ENCODE measurements at places on chromosomes 6 and 20.

DNA sequence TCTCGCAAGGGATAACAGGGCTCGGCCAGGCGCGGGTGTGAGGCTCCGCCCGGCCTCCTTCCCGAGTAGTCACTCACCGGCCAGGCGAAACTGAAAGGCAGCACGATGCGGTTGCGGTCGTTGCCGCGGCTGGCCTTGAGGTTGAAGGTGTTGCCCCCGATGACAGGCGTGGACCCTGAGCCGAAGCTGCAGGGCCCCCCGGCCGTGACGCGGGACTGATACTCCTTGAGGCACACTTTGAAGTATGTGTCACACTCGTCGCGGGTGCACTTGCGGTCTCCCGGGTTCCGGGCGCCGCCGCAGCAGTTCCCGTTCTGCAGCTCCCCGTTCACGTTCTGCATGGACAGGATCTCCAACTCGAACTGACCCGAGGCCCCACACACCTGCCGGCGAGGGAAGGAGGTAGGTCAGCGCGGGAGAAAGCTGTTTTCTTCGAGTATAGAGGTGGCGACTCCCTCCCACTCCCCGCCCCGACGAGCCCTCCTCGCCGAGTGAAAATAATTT is 1.1 kb downstream of the JAG1 start:
- no peak for DNase-seq

DNA sequence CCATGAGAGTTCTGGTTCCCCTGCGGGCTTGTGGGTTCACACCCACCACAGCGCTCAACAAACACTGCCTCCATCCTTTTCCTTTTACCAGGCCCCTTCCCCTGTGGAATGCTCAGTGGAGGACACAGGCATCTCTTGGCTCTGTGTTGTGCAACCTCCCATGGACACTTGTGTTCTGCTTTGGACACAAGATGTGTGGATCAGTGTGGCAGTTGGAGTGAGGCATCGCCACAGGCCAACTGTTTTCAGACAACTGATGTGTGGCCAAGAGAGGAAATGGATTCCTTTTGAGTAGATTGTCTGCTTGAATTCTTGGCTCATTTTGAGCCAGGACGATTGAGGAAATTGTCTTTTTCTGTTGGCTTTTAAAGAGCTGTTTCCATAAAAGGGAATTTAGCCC is 26.8 kb downstream of the CST8 start:
- DNase-seq = no peak

GRCh38 chr6:2579241-2579761 is 171.4 kb downstream of the MYLK4 start:
- DNase-seq = no peak

- no peak for DNase-seq
Measured at GRCh38 chr6:134642279-134642678, 307.6 kb downstream of the ALDH8A1 start.

GRCh38 chr6:151071295-151071694 is 168.5 kb upstream of the AKAP12 start:
- no peak for DNase-seq

GRCh38 chr6:90612313-90612680 is 25.4 kb upstream of the MAP3K7 start:
- no peak for DNase-seq

DNA sequence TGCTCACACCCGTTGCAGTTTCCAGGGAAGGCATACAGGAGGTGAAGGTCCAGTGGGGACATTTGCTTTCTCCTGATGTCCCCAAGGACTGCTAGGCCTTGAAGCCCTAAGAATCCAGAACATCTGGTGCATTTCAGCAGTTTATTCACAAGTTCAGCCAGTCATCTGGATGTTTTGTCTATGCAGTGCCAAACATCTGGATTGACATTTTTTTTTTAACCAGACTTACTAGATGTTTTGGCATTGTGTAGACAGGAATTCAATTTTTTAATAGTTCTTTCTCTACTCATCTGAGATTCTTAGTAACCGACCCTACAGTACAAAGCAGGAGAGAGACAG is 256.2 kb downstream of the CLIC5 start:
- DNase-seq = no peak

- no peak for DNase-seq
Measured at GRCh38 chr6:151448623-151449022, 3.3 kb downstream of the RMND1 start.

DNA sequence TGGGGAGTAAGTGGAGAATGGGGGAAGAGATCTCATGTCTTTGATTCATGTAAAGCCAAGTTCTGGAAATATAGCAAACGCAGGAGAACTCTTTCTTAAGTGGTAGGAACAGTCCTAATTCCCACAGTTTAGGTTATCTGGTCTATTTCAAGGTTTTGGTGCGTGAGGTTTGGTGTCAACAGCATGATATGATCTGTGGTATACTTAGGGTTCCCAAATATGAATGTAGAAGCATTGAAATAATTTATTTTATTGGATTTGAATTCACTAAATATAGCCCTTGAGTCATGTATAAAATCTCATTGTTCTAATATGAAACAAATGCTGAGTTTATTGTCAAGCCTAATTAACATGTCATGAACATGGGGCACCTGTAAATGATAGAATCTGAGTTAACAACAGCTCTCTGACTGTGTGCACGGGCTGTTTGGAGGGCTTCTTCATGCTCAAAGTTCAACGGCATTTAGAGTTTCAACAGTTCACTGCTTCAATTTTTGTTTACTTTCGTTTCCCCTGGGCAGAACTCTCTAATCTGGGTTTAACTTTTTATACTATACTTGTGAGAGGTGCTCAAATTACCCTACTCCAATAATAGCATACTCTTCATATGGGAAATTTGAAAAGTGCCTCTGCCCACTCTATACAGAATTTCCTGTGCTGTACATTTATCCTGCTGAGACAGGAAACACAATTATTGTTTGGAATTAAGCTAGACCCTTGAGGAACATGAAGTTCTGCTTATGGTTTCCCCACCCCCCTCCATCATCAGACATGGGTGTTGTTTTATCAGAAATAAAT is 236.3 kb upstream of the ZNF217 start:
- DNase-seq = no peak

DNA sequence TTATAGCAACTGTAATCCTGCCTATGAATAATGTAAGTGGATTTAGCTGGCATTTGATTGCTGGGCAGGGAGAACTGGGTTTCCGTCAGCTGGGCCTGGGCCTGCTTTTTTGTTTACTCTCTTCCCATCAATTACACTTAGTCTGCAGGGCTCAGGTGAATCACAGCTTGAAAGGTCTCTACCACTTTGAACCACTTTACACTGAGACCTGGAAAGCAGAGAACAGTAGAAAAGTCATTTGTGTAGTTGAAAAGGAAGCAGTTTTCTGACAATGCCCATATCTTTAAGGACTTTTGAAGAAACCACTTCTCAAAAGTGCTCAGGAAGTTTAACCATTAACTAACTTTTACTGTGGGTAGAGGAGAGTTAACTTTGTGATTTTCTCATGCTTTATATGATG is 315.4 kb upstream of the SASH1 start:
- no peak for DNase-seq

- DNase-seq = no peak
Measured at GRCh38 chr20:36526521-36527011, 14.8 kb upstream of the MYL9 start.

DNA sequence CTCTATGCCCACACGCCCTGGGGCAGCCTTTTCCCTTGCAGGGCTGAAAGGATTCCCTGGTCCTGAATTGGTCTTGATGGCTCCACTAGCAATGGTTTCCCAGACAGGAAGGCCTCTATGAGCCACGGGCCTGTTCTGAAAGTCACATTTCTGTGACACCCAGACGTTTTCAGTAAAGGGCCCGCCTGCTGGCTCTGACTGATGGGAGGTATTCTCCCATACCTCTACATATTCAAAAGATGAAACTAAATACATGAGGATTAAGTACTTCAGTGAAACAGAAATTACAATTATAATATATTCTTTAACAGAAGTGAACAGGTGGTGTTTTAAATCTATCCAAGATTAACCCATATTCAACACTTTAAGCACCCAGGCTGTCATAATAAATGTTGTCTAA is 629.8 kb downstream of the CDH26 start:
- no peak for DNase-seq

DNA sequence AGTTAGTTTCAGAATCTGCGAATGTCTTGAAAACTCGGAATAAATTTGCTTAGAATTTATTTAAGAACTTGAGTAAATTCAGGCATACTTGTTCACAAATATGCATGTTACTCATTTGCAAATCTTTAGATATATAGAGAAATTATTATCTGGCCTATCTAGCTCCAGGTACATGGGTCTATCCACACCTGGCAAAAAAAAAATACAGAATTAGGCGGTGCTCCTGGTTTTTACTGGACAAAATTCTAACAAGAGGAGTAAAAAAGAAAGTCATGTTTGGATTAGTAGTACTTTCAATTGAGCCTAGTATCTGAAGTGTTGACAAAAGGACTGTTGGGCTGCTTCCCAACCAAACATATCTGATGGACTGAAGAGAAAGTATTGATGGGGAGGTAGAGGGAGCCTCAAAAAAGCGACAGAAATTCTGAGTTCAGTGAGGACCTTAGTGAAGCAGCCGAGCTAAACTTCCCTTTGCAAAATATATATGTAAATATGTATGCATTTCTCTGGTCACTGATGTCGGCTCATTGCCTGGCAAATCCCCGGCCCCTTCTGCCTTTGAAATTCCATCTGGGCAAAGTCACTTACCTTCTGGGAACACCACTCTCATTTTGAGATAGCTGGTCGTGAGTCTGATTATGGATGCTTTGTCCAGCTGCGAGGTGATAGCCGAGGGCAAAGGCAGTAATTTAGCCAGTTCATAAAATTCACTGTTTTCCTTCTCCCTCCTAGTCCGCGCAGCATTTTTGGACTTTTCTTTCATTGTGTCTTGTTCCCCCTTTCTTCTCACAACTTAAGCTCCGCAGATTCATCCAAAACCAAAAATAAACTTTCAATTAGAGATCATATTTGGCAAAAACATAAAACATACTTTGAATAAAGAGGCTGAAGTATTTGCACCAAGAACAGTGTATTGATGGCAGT is 1.8 kb downstream of the SIM1 start:
- no peak for DNase-seq

DNA sequence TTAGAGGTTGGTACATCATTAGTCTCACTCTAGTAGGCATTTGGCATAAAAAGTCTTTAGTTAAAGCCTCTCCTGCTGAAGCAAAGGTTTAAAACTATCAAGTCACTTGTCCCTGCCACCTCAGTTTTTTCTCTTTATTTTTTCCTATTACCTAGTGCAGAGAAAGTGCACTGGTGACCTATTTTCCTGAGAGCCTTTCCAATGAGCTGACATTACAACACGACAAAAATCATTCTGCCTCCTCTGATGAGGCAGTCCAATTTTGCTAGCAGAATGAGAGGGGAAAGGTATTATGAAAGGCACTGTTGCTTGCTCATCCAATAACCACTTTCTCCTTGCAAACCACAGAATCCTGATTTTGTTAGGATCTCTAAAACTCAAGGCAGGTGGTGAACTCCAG is 73.3 kb upstream of the SGK1 start:
- DNase-seq = no peak

- no peak for DNase-seq
Measured at GRCh38 chr6:53159558-53159957, 10.9 kb upstream of the GCM1 start.

GRCh38 chr6:50362706-50363105 is 313.0 kb upstream of the DEFB112 start:
- DNase-seq = no peak

GRCh38 chr6:37317312-37318038 is 36.3 kb upstream of the RNF8 start:
- no peak for DNase-seq

DNA sequence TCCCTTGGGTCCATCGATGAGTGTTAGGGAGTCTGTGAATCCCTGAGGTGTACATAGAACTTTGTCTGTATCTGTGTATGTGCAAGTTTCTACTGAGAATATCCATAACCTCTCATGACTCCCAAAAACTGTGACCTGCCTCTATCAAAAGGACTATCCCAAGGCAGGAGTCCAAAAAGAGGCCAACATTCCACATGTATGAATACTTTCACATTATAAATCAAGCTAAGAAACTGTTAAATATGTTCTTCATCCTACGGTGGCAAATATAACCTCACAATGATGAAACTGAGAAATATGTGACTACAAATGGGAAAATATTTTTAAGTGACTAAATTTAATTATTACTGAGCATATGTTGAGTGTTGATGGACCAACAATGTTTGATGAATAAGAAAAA is 16.1 kb upstream of the STX11 start:
- no peak for DNase-seq

- no peak for DNase-seq
Measured at GRCh38 chr6:10682355-10682988, 11.9 kb downstream of the C6orf52 start.

DNA sequence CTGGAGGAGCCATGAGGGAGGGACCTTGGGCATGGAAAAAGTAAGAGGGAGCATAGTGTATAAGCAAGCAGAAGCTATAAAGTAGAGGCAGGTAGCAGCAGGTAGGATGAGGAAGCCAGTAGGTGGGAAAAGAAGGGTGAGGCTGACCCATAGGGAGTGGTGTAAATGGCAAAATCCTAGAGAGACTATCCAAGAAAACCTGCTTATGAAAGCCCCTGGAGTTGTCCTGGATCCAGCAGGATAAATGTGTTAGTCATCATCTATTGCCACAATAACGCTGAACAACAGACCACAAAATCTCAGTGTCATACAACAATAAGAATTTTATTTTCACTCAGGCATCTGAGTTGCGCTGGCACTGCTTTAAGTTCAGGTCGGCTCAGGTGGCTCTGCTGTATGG is 30.2 kb downstream of the CHD6 start:
- DNase-seq = no peak

DNA sequence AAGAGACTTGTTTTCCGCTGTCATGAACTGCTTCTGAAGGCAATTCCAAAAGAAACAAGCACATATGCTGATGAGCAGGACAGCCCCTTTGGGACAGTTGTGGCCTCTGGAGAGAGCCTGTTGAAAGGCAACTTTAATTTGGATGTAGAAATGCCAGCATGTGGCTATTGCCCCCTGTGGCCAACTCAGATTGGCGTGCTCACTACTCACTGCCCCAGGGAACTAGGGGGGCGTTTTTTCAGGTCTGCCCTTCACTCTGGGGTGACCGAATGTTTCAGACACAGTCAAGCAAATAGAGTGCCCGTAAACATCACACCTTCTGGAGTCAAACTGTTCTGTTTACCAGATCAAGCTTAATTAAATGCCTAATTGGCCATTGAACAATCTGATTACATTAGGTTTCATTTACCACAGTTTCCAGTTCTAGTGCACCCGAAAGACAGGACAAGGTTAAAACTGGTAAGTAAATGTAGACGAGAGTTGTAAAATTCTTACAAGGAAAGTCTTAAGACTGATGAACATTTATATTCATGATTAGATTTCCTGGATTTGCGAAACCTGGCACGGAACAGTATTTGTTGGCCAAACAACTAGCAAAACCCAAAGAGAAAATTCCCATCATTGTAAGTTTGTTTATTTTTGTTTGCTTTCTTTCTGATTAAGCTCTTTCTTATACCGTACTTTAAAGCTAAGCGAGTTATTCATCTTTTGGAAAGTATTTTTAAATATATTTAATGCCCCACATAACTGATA is 75.9 kb upstream of the SYNJ2 start:
- DNase-seq = no peak

- DNase-seq = no peak
Measured at GRCh38 chr6:66568271-66568670, 861.2 kb upstream of the EYS start.
